AG10803 (cell line): ENCODE measurements at places on chromosomes 2 and 18.

DNA sequence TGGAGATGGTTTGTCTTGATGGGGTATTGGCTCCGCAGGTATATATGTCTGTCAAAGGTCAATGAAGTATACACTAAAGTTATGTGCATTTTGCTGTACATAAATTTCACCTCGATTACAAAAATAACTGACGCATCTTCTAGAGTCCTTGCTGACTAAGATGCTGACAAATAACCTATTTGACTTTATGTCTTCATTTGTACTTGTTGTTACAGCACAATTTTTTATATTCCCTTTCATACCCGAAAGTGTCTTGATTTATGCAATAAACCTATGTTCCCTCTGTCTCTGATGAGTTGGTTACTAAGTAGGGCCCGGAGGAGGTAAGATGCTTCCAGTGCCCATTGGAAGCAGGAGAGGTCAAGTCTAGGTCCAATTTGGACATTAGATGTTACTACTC lies 93.5 kb downstream of the COPS8 start:
- DNase-seq, result no peak

GRCh38 chr2:113046465-113046864 lies 6.2 kb downstream of the IL36B start:
- no peak for DNase-seq

GRCh38 chr2:190488516-190489233 lies 45.8 kb downstream of the NEMP2 start:
- DNase-seq, result no peak

- no peak for DNase-seq
Observed at GRCh38 chr18:22639561-22639960, 221.8 kb upstream of the CTAGE1 start.

DNA sequence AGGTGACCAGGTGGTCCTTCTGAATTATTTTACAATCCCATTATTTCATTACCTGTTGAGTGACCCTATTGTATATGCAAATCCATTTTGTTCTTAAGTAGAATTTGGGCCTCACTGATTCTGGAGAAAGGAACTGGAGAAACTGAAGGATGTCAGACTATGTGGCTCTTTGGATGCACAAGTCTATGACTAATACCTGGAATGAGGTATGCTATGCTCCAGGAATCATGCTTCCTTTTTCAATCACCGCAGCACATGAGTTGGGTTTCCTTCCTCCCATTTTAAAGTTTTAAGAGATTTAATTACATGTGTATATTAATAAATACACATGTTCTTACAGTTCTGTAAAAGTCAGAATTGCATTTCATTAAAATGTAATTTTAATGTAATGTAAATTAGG lies 253.9 kb upstream of the VWC2L start:
- no peak for DNase-seq

- no peak for DNase-seq
Observed at GRCh38 chr2:2748399-2749205, 417.5 kb upstream of the MYT1L start.

- DNase-seq, result no peak
Observed at GRCh38 chr18:45913276-45913675, 53.9 kb downstream of the EPG5 start.

DNA sequence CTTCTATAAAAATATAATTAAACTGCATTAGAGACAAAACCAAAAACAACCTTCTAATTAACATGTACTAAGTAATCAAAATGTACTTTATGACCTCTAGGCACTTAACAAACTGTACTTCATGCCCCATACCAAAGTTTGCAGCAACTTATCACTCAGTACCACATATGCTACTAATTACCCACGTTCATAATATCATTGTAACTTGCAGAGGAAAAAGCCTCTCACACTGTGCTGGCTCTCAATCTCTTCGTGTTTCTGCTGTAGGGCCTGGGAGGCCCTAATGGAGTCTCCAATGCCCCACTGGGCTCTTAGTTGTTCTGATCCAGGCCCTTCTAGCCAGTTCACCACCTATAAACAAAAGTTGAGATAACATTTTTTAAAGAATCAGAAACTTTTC lies 82.1 kb upstream of the CCDC141 start:
- peak; percentile 25 for DNase-seq

DNA sequence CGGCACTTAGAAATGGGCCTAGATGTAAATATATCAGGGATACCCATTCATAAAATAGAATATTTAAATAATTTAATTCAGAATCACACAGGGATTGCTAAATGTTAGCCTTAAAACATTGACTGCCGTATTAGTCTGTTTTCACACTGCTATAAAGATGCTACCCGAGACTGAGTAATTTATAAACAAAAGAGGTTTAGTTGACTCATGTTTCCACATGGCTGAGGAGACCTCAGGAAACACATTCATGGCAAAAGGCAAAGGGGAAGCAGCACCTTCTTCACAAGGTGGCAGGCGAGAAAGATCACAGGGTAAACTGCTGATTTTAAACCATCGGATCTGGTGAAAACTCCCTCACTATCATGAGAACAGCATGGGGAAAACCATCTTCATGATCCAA lies 223.6 kb upstream of the GULP1 start:
- DNase-seq, result no peak

GRCh38 chr2:234307322-234307961 lies 189.4 kb downstream of the ARL4C start:
- no peak for DNase-seq

DNA sequence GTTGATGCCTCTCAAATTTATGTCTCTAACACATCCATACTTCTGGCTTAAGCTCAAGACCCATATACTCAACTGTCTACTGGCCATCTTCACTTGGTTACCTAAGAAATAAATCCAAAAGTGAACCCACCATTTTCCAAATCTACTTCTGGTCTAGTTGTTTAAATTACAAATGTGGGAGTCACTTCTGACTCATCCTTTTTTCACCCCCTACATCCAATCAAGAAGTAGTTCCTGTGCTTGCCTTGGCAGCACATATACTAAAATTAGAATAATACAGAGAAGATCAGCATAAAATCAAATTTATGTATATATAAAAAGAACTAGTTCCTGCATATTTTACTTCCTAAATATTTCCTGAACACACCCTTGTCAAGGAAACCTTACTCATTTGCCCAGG lies 53.6 kb downstream of the STRN start:
- peak; percentile 16 for DNase-seq

DNA sequence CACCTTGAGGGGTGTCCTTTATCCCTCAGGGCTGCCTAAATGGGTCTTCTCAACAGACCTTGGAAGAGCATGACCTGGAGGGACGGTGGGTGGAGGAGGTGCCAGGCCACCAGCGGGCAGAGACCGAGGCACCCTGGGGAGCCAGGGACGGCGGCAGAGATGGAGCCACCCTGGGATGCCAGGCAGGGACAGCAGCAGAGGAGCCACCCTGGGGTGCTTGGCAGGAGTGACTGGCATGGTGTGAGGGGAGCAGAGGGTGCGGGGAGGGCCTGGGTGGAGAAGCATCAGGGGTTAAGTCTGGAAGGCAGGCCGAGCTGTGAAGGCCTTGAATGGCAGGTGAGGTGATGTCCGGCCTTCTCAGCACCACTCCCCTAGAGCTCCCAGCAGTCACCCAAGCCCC lies 56.1 kb downstream of the CIB4 start:
- no peak for DNase-seq

DNA sequence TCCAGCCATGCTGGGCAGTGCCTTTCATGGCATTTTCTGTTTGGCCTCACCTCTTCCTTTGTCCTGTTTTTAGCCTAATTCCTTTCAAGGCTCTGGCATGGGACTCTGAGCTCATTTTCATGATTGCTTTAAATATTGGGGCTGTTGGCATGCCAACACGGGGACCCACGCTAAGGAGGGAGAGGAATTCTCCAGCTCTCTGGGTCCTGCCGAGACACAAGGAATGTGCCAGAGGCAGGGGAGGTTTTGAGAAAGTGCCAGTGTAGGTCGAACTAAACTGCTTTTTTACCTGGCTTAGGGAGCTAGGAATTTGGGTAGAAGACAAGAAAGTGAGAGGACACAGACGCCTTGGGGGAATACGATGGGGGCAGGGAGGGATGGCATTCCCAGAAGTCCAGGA lies 42.3 kb downstream of the RPL37A start:
- DNase-seq, result no peak

DNA sequence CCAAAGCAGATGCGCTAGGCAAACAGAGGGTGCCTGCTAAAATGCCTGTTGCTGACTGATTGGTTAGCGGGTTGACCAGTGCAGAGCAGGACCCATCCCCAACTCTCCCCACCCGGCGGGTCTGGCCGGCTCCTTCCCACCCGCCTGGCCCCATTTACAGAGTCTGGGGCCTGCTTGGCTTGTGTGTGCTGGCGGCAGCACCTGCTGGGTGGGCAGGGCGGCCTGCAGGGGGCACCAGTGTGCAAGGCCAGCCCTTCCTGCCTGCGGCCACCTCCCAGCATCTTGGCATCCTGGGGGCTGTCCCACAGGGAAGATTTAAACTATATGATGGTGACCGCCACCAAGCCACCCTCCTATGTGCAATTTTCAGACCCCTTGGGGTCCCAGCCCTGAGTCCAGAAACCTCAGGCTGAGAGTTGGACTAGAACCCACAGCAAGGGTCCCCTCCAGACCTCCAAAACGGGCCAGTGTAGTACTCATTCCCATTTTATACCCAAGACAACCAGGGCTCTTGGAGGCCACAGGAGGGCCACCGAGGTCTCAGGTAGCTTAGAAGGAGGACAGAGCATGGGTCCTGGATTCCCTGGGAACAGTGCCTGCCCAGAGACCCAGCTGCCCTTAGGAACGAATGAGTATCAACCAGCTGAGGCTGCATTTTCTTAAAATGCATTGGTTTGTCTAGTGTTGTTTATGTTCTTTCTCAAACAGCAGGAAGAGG lies 173.6 kb downstream of the SMAD7 start:
- DNase-seq, result peak; percentile 25

GRCh38 chr18:70322928-70323327 lies 34.1 kb downstream of the SOCS6 start:
- peak; percentile 31 for DNase-seq

DNA sequence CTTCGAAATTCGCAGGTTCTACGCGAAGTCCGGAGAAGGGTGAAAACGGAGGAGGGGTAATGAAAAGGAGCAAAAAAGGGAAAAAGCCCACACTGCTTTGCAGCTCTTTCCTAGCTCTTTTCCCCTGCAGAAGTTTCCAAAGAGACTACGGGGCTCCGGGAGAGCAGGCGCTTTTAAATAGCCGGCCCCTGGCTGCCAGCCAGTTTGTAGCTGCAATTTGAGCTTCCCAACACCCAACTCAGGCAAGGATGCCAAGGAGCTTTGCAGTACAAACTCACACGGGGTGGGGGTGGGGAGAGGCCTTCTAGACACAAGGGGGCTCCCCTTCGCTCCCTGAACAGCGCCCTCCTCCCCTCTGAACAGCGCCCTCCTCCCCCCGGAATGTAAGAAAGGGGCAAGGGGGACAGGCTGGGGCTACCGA lies at the start of gene IGFBP5:
Gene IGFBP5, minus strand, starts transcription at position 149 of the 421 bp plus-strand sequence. CDS start 774 bp downstream, outside the sequence.
- DNase-seq, result peak; percentile 71

DNA sequence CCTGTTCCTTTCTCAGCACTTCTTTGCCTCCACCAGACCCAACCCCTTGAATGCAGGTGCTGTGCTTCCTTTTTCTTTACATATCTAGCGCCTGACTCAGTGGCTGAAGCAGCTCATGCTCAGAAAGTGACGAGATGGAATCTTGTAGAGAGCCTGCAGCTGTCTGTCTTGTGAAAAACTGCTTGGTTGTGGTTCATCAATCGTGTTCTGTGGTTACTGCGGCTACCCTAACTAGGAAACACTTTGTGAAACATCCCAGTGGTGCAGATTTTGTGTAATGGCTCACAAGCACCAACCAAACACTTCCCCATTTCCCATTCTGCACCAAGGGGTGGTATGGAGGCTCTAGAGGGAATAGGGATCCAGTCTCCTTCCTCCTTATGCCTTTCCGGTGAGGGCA lies 307.2 kb upstream of the MMADHC start:
- DNase-seq, result peak; percentile 80

DNA sequence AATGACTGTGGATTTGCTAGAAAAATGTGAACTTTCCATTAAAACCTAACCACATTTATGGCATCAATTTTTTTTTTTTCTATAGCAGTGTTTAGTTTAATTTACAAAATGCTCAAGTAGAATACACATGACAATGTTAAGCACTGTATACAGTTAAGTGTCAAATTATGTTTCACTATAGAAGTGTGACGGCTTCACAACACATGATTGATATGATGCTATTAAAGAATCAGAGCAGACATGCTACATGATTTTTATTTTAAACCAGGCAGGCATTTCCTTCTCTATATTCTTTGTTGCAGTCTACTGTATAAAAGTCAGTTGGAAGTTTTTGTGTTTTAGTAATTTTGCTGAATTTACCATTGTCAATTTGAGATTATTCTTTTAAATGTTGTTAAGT lies 43.6 kb downstream of the PROKR1 start:
- no peak for DNase-seq

- DNase-seq, result peak; percentile 81
Observed at GRCh38 chr2:138536302-138536701, 34.7 kb downstream of the SPOPL start.

GRCh38 chr18:8562919-8563318 lies 46.3 kb upstream of the RAB12 start:
- no peak for DNase-seq

GRCh38 chr18:12777500-12777944 lies 74.7 kb downstream of the PSMG2 start:
- DNase-seq, result no peak

- DNase-seq, result peak; percentile 8
Observed at GRCh38 chr2:202965810-202966460, 48.7 kb upstream of the NBEAL1 start.

DNA sequence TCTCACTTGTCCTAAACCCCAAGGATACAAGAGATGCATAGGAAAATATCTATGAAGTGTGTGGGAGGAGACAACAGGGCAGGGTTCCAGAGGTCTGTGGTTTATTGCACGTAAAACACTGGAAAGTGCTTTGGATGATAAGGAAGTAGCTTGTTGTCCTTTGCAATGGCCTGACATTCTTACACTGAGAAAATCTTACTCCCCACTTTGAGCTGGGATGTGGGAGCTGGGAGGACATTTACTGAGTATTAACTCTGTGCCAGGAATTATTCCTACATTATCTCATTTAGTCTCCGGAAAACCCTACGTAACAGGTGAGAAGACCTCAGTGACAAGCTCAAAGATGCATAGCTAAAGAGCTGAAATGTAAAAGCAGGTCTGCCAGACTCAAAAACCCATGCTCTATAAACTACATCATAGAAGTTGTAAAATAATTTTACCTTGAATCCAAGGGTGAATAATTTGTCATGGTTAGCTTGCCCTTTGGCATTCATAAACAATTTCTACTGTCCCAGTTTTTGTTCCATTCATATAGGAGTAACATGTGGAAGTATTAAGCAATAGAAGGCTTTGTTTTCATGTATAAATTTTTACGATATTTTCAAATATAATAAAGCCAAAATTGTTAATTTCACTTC lies 9.2 kb upstream of the GALNT3 start:
- DNase-seq, result no peak

- peak; percentile 45 for DNase-seq
Observed at GRCh38 chr18:49161627-49162026, 210.9 kb upstream of the SMAD7 start.
